Activated CD4-positive, CD25-positive, alpha-beta regulatory T cell treated with anti-CD3 and anti-CD28 coated beads, Interleukin-2, amount 50 U/mL, for 72 hours (primary cell): ENCODE measurements at places on chromosomes 16 and 17.

GRCh38 chr16:11752856-11753255 lies 10.2 kb upstream of the TXNDC11 start:
- no peak for DNase-seq

GRCh38 chr16:17963185-17963836 lies 373.2 kb downstream of the NPIPA8 start:
- no peak for DNase-seq

- DNase-seq, result no peak
Observed at GRCh38 chr17:71753070-71753469, 367.8 kb upstream of the SOX9 start.

- DNase-seq, result no peak
Observed at GRCh38 chr16:68987734-68988457, 117.6 kb upstream of the HAS3 start.

GRCh38 chr16:1458977-1459341 lies 14.6 kb upstream of the CCDC154 start:
- no peak for DNase-seq

DNA sequence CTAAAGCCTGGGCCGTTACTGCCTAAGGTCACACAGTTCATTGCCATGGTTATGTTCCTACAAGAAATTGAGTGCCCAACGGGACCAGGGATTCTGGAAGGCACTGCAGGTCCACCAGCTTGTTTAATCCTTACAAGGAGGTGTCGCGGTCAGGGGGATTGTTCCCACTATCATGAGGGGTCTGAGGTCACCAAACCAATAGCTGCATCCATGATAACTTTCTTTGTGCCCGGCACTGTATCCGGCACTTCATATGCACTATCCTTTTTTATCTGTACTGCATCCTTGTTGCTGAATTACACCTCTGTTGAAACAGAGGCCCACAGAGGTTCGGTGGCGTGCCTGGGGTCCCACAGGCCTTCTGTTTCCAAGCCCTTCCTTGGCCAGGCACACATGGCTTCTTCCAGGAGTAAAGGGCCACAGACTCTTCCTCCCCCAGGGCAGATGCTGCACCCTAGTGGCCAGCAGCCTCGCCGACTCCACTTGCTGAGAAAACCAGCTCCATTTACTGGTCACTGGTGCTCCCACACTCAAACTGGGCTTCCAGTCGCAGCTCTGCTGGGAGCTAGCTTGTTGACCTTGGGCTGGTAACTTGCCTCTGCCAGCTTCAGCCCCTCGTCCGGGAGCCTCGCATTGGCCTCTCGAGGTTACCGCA lies 82.0 kb upstream of the PLCG2 start:
- peak; percentile 42 for DNase-seq

DNA sequence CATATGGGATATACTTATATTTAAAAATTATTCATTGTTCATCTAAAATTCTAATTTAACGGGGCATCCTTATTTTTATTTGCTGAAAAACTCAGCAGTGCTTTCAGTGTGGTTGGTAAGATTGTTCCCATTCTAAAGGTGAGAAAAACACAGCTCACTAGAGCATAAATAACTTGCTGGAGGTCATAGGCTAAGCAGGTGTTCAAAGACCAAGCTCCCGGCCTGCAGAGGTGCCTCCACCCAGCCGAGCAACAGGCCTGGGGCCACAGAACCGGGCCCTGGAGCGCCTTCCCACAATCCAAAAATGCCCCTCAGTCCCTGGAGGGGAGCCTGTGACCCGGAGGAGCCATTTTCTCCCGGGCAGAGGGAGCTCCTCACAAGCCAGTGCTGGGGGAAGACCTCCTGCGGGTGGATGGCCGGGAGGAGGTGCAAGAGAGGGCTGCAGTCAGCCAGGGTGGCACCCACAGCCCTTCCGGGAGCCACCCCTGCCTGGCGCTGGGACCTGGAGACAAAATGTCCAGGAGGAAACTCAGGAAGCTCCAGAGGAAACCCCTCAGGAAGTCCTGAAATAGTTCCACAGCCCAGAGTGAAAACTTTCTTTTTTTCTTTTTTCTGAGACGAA lies 14.7 kb downstream of the ABR start:
- DNase-seq, result no peak

DNA sequence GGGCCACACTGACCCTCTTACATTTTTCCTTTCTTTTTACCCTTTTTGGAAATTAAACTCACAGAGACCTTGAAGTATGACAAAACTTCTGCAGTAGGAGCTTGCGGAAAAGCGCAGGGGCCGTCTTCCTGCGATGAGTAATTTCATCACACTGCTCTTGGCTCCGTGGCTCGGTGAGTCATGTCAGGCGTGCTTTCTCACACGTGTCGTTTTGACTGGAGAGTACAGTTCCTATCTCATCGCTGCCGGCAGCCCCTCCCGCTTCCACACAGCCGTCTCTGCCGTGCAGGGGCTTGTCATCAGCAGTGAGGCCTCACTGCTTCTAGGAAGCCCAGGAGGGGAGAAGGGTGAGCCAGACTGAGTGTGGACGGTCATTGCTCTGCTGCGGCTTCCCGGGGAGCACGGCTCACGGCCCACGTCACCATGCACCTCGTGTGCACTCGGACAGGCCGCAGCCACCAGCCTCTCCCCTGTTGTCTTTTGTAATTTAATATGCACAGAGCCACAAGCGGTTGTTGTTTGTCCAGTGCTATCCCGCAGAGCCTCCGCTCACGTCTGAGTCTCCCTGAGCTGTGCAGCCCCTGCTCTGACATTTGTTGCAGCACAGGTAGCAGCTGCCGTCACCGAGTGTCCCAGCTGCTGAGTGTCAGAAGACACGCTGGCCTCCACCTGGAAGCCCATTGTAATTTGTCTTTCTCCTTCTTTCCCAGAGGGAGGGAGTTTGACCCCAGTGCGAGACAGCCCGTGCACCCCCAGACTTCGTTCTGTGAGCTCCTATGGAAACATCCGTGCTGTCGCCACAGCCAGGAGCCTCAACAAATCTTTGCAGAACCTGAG lies 99.4 kb upstream of the CHMP6 start:
- DNase-seq, result peak; percentile 84
